ENCODE measurements at places on chromosomes 2 and 18.

GRCh38 chr2:189179570-189179950 is at the start of gene COL5A2:
Gene COL5A2, minus strand, starts transcription at chr2:189179761. Its CDS starts 157 bp downstream, at chr2:189179604.
- DNase-seq, result peak; percentile 97

DNA sequence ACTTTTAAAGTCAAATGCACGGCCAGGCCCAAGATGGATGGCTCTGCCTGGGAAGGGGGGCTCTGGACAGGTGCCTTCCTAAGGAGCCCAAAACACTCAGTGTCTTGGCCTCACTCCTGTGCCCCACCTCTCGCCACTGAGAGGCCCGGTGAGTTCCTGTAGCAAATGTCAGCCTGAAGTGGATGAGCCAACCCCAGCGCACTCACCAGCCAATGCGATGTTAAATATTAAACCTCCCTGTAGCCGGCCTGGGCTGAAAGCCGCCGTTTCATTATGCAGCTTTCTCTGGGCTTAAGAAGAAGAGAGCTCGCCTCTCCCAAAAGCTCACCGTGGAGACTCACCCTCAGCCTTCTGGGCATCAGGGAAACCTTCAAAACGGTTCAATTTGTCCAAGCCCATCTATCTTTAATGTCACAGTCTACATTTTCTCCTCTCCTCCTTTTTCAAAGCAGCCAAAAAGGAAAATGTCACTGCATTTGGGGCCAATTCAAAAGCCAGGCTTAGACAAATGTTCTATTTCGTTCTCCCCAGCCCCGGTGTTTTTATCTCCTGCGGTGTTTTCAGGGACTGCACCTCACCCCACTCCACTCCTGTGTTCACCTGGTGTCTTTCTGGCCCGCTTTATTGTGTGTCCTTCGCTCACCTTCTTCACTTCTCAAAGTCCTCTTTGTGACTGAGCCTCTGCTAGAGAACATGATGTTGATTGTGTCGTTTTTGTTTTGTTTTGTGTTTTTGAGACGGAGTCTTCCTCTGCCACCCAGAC is 124.0 kb downstream of the NRP2 start:
- DNase-seq, result no peak

GRCh38 chr2:231590614-231591013 is 2.0 kb upstream of the TEX44 start:
- DNase-seq, result no peak

GRCh38 chr2:173978447-173978846 is 13.3 kb upstream of the SP3 start:
- no peak for DNase-seq

- peak; percentile 57 for DNase-seq
Observed at GRCh38 chr18:45806226-45806625, 19.2 kb upstream of the SIGLEC15 start.

DNA sequence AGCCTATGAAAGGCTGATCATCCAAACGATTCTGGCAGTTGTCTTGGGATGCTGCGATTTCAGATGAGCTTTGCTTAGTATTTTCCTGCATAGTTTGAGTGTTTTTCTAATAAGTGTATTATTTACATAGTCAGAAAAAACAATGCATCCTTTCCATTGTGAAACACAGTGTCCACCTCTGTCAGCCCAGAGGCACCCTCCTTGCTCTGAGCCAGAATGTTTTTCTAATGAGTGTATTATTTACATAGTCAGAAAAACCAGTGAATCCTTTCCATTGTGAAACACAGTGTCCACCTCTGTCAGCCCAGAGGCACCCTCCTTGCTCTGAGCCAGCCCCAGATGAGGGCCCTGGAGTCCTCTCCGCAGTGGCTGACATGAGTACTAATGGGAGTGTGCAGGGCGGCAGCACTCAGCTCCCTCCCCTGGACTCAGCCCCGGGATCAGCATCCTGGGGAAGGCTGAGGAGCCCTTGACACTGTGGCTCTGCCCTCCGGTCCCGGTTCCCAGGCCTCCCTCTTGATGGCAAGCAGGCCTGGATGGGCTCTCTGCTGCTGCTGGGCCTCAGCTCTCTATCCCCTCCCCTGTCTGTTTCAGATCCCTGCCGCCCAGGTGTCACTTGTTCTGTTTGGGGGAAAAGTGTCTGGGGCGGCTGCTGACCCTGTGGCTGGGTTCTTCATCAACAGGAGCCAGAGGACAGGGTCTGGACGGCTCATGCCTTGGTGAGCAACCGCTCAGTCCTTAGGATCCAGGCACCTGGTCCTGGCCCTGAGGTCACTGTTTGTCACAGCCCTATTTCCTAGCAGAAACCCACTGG is 5.9 kb downstream of the MFSD2B start:
- DNase-seq, result no peak

DNA sequence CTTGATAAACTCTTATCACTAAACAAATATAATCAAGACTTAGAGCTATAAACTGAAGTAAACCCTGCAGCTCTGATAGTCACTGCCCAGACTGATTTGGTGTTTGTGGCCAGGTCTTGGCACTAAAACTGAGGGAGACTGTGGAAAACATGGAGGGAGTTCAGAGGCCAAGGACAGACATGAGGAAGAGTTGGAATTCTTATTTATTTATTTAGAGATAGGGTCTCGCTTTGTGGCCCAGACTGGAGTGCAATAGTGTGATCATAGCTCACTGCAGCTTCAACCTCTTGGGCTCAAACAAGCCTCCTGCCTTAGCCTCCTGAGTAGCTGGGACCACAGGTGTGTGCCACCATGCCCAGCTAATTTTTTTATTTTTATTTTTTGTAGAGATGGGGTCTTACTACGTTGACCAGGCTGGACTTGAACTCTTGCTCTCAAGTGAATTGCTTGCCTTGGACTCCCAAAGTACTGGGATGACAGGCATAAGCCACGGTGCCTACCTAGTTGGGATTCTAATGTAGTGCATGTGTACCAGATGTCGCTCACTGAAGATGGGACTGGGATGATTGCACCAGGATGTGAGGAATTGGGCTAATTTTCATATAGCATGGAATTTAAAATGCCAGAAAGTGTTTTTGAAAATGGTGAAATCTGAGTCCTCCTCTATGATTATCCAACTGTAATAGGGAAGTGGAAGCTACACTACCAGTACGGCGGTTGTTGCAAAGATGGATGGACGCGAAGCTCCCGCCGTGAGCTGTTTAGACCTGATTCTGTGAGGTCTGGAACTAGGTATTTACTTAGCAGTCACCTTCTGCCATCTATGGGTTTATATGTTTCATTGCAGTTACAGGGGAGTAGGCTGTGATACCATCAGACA is 52.7 kb upstream of the CTLA4 start:
- peak; percentile 73 for DNase-seq

DNA sequence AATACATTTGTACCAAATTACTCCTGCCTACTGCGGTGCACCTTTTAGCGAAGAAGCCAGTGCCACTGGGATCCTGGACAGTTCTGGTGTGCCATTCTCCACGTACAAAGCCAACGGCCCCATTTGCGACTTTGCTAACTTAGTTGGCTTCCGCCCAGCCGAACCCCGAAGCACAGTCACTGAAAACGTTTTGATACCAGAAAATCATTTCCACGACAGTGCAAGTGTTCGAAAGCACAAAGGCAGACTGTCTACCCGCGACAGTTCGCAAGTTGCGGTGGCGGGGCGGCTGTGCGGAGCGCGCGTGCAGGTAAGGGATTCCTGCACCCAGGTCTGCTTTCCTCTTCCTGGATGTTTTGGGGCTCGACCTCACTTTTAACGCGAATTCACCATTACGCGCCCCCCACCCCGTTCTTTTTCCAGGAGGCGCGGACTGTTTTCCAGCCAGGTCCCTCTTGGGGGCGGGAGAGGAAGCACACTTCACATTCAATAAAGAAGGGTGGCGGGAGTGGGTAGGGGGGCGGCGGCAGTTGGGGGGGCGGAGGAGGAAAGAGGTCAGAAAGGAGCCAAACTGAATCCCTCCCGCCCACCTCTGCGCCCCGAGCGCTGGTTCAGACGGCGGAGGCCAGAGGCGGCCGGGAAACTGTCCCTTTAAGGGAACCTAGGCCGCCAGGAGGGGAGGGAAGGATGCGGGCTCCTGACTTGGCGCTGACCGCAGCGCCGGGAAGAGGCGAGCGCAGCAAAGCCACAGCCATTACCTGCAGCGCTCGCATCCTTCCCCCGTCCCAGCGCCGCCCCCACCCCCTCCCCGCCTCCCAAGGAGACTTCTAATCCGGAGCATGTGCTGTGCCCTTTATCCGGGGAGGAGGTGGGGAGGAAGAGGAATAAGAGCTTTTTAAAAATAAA is 107.4 kb upstream of the KCTD1 start:
- DNase-seq, result peak; percentile 58

DNA sequence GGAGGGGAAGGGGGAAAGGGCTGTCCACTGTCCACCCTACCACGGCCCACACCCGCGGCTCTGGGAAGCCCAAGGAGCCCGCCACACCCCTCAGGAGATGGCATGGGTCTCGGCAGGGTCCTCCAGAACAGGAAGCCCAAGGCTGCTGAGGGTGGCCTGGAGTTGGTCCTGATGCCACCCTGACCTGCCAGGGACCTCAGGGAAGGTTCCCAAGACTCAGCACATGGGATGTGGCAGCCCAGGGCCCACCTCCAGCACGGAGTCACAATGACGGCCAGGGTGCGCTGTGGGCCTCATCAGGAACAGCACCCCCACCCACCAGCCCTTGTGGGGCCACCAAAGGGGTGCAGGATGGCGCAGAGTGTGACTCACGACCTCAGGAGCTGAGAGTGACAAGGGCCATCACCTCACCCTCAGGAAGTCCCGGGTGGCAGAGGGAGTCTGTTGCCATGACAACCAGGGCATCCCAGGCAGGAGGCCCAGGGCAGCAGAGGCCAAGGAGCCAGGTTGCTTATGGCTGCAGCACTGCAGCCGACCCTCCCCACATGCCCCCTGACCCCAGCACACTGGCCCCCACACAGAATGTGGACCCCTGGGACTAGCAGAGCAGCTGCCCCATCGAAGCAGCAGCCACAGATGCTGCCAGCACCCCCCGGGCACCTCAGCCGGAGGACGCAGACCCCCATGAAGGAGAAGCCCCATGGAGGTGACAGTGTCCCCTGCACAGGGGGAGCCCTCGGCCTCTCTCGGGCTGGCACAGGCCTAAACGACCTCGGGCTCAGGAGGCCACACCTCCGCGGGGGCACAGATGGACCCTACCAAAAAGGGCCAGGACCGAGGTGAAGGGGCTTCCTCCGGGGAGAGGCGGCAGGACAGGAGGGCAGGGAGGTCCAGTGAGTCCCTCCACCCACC is 34.3 kb downstream of the KIF1A start:
- DNase-seq, result no peak

DNA sequence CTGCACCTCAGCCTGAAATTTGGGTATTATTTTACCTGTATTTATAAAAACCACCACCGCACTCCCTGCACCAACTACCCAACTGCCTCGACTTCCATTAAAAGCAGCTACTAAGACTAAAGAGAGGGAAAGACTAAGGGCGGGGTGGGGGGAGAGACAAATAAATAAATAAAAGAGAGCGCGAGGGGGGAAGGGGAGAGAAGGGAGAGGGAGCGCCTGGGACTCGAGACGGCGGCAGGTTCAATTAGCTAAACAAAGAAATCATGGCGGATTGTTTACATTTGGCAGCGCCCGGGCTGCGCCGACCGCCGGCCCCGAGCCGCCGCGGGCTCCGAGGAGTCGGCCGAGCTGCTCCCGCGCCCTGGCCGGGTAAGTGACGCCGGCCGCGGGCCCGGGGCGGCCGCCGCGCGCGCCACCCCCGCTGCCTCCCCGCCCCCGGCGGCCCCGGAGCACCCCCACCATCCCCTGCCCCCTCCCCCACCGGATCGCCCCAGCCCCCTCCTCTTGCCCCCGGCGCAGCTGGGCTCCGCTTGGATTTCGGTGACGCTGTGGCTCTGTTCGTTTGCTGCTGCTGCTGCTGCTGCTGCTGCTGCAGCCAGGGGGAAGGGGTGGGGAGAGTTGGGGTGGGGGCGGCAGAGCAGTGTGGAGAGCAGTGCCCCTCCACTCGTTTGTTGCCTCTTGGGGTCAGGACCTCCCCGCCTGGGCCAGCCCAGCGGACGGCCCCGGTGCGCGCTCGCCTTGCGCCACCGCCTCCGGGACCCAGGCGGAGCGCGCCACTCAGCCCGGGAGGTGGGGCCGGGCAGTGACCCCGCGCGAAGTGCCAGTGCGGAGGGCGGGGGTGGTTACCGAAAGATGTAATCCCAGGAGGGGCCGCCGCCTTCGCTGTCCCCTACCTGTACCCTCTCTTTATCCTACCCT is 187.2 kb upstream of the FANCL start:
- DNase-seq, result peak; percentile 14

- DNase-seq, result no peak
Observed at GRCh38 chr2:62196278-62196901, 475 bp downstream of the B3GNT2 start.

GRCh38 chr2:183671233-183671632 is 547.0 kb downstream of the NUP35 start:
- no peak for DNase-seq

DNA sequence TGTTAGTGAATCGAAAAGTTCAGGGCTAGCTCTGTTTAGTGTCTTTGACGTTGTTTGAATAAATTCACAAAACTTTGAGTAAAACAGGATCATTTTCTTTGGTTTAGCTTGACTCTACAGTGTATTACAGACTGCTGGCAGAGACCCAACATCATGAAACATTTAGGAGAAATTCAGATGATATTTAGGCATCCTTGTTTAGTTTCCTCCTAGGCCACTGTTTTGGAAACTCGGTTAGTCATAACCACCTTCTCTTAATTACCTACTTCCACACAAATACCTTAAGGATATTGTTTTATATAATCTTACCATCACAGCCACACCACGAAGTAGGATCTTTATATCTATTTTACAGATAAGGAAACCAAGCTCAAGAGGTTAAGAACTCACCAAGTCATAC is 7.8 kb downstream of the LIMS1 start:
- peak; percentile 43 for DNase-seq

- DNase-seq, result peak; percentile 19
Observed at GRCh38 chr2:56185101-56185581, 1.4 kb downstream of the CCDC85A start.

- no peak for DNase-seq
Observed at GRCh38 chr2:134398300-134398699, 144.4 kb downstream of the MGAT5 start.

DNA sequence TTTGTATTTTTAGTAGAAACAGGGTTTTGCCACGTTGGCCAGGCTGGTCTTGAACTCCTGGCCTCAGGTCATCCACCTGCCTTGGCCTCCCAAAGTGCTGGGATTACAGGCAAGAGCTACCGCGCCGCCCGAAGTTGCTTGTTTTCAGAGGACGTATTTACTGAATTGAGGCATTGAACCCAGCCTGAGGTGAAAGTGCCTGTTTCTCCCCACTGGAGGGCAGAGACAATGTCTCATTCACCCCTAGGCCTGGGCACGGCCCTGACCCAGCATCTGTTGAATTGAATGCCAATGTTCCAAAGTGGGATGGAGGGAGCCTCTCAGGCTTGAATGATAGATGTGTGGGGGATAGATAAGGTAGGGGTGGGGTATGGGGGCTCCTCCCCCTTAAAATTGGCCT is 4.5 kb upstream of the TMBIM1 start:
- no peak for DNase-seq

- no peak for DNase-seq
Observed at GRCh38 chr2:179302764-179303571, 38.3 kb upstream of the SESTD1 start.

DNA sequence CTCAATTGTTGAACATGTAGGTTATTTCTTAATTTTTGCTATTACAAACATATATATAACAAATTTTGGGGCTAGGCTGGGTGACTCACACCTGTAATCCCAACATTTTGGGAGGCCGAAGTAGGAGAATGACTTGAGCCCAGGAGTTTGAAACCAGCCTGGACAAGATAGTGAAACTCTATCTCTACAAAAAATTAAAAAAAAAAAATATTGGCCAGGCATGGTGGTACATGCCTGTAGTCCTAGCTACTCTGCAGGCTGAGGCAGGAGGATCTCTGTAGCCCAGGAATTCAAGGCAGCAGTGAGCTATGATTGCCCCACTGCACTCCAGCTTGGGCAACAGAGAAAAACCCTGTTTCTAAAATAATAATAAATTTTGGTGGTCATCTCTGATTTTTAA is 23.5 kb downstream of the SLC4A1AP start:
- DNase-seq, result no peak

Data from umbilical cord (tissue), 2 donors.